HuH-7 (cell line): ENCODE measurements at places on chromosomes 7 and 10.
A peak's percentile ranks its signal among the peaks of the same experiment; 100 is the strongest.

DNA sequence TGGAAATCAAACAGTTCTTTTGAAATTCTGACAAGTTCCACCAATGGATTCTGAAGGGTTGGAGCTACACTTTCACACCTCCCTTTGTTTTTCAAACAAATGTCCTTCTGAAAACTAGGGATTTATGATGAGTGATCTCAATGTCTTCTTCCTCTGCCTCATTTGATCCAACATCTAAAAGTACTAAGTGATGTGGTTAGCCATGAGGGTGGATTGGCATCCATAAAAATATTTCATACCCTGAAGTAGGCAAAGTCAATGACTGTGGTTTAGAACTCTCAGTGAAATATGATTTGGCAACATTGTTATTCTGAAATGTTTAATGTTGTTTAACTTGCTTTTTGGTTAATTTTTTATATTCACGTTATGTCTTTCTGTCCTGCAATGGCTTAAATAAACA, 136.9 kb downstream of the MBL2 start:
- no peak for DNase-seq

- DNase-seq = no peak
Measured at GRCh38 chr10:62019685-62020359, 118.3 kb downstream of the ARID5B start.

- peak; percentile 75 for DNase-seq
Measured at GRCh38 chr7:144127714-144128334, 4.8 kb downstream of the OR2A14 start.

GRCh38 chr7:50534690-50535290, 30.4 kb downstream of the DDC start:
- peak; percentile 52 for DNase-seq

DNA sequence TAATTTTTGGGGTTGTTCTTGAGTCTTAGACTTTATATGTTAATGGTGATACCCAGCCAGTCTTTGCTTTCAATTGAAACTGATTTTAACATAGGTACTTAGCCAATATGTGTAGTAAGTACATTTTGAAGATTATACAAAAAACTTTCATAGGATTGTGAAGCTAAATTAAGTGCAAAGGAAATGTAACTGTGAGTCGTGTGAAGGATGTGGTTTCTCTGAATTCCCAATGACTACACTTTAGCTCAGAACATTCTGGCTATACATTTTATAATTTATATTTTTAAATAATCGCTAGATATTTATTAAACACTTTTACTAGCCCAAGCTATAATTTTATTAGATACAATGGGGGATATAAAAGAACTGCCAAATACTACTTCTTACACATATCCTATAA, 359.3 kb downstream of the PCLO start:
- no peak for DNase-seq

DNA sequence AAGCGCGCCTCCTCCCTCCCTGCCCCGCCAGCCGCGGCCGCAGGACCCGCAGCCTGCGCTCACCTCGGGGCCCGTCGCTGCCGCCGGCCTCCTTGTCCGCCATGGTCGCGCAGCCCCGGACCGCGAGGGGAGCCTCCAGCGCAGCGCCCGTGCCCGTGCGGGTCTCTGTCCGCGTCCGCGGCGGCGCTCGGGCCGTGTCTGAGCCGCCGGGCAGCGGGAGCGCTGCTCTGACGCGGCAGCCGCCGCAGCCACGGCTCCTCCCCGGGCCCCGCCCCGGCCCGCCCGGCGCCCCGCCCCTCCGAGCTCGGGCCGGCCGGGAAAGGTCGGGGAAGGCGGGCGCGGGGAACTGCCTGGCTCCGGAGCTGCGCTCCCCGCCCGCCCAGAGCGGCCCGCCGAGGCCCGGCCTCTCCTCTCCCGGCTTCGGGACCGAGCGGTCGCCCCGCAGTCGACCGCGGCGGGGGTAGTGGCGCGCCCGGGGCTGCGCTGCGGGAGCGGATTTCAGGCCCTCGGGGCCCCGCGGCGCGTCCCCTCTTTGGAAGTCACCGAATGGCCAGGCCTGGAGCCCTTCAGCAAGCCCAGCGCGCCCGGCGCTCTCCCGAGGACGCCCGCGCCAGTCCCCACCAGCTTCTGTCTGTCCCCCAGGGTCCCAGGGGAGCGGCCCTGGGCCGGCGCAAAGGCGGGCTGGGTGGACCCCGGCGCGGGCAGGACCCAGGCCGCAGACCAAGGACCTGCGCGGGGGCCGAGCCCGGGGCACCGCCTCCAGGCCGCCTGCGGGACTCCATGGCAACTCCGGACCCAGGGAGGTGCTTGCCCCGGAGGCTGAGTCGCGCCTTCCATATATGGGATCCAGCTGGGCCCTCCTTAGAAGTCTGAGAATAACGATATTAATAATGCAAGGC, at the start of gene HSPA12A:
Gene HSPA12A (minus strand): TSS at position 200 of the 899 bp plus-strand sequence. CDS start 97 bp downstream, at position 103.
- DNase-seq = peak; percentile 83

- DNase-seq = no peak
Measured at GRCh38 chr7:91824201-91824600, 56.3 kb downstream of the MTERF1 start.

GRCh38 chr10:16581202-16581601, 59.5 kb upstream of the C1QL3 start:
- no peak for DNase-seq

DNA sequence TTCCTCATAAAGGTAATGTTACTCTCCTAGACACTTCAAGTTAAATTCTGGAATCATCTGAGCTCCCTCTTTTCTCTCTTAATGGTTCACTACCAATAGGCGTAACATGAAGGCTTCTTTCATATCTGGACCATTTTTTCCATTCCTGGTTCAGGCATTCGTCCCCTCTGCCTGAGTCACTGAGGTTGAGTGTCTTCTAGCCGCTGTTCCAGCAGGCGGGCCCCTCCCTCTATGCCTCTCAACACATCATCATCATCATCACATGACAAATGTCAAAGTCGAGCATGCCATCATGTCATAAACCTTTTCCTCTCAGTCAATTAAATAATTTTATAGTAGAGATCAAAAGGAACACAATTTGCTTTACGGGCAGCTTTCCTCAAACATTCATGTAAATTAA, 168.9 kb upstream of the ASAH2 start:
- DNase-seq = no peak

- no peak for DNase-seq
Measured at GRCh38 chr10:110487411-110488331, 10.0 kb upstream of the DUSP5 start.

DNA sequence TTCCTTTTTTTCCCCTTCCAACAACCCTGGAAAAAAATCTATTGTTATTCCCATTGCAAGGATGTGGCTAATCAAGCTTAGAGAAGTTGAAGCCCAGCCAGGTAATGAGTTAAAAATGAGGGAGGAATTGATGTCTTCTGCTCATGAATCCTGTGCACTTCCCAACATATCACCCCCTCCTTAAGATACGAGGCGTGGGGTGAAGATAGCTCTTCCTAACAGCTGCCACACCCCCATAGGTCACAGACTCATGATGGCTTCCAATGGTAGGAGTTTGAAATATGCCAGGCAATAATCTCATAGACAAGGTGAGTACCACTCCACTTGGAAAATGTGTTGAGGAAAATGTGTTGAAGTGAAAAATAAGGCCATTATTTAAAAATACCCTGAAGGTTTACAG, 71.3 kb upstream of the HECW1 start:
- no peak for DNase-seq

DNA sequence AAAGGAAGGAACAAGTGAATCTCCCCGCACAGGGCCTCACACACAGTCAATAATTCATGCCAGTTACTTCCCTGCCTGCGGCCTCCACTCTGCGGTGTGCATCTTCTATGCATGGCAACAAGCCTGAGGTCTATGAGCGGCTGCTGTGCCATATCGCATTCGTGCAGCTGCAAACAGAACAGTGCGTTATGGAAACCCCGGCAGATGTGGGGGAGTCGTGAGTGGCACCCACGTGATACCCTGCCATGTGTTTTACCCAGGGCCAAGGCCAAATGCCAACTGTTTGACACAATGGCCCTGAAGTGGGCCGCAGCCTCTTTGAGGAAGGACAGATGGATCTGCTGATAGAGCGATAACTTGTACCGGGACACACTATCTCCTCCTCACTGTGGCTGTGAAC, 13.4 kb downstream of the TNS3 start:
- DNase-seq = no peak

GRCh38 chr7:73452999-73453635, 19.5 kb downstream of the FZD9 start:
- no peak for DNase-seq

GRCh38 chr7:155222061-155222460, 75.6 kb upstream of the INSIG1 start:
- DNase-seq = no peak

DNA sequence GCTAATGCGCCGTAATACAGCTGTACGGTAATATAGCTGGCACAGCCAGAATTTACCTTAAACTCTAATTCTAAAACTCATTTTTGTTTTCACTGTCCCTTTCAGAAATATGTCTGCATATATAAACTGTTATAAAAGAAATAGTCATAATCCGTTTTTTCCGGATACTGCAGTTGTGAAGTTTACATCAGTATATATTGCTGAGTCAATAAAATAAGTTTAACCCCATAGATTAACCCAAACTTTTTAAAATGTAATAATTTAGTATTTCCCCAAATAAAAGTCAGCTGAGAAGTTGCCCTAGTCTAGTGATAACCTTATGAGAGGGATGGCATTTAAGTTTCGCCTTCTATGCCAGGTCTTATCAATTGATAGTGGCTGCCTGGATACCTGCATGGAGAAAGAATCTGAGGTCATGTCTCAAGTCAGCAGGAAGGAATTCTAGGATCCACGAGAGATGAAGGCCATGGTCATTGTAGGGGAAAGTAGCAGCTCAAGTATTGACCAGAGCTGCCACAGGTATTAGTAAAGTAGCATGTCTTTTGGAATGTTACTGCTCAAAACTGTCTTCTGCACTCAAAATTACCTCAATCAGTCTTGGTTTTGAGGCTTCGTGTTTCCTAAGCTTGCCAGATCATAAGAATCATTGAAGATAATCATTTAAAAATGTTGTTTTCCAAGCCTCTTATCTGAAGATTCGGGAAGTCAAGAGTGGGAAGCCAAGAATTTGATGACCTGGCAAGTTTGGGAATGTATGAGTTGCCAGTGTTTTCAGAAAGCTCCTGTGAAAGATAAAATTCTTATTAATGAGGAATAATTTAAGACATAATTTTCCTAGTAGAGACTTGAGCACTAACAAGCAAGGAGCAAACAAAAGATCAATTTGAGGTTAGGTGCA, 10.8 kb downstream of the PRPS1L1 start:
- DNase-seq = no peak

DNA sequence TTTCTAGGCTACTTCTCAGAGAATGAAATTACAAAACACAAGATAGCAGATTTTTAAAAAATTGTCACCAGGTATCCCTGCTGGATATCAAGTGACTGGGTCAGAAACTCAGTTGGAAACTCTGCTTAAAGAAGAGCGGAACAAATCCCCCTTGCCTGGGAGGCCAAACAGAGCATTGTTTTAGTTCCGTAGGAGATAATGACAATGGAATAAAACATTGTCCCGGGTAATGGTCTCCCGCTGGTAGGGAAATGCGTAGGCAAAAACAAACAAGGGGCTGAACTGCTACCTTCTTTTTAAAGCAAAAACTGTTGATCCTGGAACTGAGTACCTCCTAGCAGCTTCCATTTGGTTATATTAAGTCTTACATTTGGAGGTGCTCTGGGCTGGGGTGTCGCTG, 21.3 kb upstream of the VAX1 start:
- no peak for DNase-seq

GRCh38 chr7:103297837-103298179, 573 bp downstream of the PMPCB start:
- no peak for DNase-seq

DNA sequence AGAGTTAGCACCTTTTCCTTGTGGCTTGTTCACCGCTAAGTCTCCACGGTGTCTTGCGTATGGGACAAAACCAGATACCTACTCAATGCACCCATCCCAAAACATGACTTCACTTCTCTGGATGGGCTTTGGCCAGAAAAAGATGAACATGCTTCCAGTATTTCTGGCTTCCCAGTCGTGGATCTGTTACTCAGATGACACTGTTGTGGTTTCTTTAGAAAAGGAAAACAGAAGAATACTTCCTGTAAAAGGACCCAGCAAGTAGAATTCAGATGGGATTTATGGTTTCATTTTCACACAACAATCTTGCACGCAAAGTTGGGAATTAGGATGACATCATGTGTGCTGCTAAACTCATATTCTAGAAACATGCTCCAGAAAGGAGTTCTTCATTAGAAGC, 216.7 kb downstream of the ADAM12 start:
- DNase-seq = no peak

DNA sequence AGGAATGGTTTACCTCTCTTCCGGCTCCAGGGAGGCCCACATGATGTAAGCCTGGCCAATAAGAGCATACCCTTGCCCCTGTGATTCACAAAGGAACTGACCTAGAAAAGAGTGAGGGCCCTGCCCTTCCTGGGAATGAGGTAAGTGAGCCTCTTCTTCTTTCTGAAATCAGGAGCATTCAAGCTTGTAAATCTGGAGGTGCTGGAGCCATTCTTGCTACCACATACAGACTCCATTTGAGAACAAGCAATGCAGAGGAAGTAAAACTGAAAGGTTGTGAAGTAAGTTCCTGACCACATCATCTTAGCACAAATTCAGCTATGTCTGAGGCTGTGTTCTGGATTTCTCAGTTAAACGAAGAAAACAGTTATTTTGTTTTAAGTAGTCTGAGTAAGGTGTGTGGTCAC, 132.2 kb downstream of the CD36 start:
- no peak for DNase-seq
